ENCODE measurements at places on chromosomes 12 and 14.

- DNase-seq, result no peak
These were observed 32.7 kb downstream of the FOS start for GRCh38 chr14:75311356-75311755.

GRCh38 chr14:101567252-101567651 is 6.0 kb downstream of the DIO3 start:
- DNase-seq, result no peak

DNA sequence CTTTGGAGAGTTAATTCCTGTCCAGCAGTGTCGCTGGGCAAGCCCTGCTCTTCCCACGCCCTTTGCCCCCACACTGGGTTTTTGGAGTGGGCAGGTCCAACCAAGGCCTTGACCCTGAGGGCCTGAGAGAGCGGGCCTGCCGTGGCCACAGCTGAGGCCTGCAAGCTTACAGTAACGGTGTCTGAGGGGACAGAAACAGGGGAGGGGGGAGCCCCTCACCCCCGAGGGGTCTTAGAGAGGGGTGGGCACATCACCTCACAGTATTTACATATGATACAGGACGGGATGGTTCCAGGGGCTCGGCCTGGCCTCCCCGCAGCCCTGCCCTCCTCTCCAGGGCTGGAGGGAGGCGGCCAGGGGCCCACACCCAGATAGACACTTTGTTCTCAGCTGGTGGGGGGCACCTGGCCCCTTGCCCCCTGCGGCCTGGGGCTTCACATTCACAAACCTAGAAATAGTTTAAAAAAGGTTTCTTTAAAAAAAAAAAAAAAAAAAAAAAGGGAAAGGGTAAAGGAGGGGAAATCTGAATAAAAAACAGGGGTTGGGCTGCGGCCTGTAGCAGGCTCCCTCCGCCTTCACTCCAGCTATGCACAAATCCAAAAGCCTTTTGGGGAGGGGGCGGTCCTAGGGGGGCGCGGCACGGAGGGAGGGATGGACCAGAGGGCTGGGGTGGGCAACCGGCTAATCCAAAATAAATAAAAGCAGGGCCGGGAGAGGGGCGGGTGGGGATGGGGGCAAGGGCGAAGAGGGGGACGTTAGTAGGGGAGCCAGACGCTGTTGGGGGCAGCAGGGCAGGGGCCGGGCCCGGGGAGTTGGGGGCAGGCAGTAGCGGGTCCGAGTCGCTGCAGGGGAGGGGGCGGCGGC is 14.8 kb upstream of the PLA2G1B start:
- no peak for DNase-seq

DNA sequence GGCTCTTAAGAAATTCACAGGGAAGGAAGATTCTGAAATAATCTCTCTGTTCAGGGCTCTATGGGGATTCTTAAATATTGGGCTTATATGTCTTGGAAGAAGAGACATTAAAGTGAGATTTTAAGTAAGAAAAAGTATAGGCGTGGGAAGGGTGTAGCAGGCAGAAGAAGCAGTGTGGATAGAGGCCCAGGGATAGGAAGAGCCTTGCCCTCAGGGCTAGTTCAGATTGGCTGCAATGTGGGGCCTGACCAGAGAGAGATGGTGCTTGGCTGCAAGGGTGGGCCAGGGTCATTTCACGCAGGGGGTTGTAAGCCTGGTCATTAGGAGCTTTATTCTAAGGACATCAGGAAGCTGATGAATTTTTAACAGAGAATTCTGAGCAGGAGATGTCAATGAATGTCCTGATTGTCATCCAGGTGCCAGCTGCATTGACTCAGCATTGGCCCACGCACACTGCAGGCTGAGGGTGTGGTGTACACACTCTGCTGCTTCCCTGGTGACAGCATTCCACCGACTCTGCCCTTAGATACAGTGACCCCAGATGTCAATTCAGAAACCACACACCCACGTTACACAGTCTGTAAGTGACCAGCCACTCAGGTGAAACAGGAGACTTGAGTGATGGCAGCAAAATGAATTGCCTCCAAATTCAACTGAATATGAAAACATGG is 582.5 kb downstream of the NRXN3 start:
- DNase-seq, result no peak

- DNase-seq, result no peak
These were observed 1.1 kb downstream of the LIN52 start for GRCh38 chr14:74085828-74086227.

DNA sequence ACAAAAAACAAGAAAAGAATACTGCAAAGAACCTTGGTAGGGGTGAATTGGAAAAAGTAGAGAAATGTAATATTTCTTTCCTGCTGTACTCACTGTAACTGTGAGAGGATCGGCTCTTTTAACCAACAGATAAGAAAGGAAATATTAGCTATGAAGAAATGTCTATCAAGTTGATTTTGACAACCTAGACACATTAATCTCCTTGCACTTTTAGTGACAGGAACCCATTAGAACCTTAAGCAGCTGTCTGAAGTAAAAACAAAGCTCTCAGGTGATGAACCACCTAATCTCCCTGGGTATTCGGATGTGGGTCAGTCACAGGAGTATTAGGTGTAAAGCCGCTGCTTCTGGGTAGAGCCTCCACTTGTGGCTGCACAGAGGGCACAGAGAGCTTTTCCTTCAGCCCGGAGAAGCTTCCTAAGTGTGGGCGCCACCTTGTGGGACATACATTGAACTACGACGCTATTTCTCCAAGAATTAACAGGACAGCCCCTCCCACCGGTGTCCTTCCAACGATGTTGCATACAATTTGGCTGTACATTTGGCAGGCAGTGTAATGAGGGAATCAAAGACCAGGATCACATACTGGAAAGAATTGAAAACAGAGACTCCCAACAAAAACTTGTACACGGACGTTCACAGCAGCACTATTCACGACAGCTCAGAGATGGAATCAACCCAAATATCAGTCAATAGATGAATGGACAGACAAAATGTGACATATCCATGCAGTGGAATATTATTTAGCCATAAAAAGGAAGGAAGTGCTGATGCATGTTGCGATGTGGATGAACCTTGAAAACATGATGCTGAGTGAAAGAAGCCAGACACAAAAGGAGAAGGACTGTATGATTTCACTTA is 28.9 kb upstream of the MAPKAPK5 start:
- peak; percentile 78 for DNase-seq

DNA sequence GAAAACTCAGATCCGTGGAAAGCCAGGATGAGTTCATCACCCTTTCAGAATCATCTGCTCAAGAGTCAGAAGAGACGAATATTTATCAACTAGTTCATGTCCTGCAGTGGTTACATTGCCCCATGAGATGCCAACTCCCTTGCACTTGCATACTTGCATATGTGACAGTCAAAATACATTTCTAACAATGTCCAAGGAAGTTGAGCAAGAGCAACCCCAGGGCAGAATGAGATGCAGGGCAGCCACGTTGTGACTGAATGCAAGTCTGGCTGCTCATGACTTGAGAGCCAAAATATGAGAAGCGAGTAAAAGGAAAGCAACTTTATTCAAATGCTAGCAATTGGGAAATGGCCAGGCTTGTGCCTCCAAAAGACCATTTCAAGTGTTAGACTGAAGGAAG is 23.6 kb upstream of the UTP20 start:
- no peak for DNase-seq

DNA sequence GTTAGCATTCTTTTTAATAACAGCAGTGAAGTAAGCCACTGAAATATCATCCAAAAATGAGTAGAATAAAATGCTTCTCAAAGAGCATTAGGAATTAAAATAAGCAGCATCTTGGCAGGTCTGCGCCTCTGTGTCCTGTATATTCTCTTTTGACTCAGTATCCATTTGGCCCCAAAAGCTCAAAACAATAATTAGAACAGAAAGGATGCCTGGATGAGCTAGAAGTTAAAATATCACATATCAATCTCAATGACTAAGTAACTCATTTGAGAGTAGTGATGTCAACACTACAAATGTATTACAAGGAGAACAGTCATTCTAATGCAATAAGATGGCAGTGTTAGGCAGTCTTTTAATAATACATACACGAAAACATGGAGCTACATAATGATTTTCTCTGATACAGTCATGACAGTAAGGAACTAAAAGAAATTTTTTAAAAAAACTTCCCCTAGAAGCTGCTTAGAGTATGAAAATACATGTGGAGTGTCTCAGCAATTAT is 160.9 kb upstream of the ABCD2 start:
- no peak for DNase-seq

DNA sequence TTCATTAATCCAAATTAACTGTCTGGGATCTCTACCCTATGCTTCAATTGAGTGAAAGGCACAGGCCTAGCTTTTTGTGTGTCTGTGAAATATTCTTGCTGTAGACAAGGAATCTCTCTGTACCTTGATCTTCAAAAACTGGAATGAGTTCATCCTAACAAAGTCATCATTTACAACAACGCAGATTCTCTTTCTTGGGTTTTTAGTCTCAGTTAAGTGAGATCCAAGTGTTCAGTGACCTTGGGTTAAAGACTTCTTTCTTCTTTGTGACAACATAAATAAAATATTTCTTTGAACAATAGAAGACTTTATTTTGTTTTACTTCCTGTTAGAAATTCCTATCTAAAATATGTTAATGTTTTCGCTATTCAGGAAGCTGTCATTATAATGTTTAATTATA is 192.2 kb upstream of the LMNTD1 start:
- DNase-seq, result no peak

- DNase-seq, result no peak
These were observed 117.9 kb upstream of the SFSWAP start for GRCh38 chr12:131592972-131593371.
